Cortex of kidney (tissue), 1 donor: ENCODE measurements at places on chromosomes 3 and 15.

- DNase-seq: no peak
Observed at GRCh38 chr15:40471808-40472150, 995 bp downstream of the CHST14 start.

- no peak for DNase-seq
Observed at GRCh38 chr3:88005066-88005465, 53.7 kb downstream of the CGGBP1 start.

DNA sequence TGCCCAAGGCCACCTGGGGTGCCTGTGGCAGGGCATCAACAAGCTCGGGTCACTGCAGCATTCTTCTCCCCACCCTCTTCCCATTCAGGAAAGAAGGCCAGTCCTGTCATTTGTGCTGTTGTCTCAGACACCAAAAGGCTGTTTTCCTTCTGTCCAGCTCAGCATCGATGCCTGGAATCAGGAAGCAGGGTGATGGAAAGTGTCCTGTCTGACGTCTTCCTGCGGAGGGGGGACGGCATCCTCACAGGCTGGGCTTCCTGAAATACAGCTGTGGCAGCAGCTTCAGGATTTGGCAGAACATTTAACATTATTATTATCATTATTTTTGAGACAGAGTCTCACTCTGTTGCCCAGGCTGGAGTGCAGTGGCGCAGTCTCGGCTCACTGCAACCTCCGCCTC is 33.0 kb upstream of the ANKDD1A start:
- DNase-seq: no peak

DNA sequence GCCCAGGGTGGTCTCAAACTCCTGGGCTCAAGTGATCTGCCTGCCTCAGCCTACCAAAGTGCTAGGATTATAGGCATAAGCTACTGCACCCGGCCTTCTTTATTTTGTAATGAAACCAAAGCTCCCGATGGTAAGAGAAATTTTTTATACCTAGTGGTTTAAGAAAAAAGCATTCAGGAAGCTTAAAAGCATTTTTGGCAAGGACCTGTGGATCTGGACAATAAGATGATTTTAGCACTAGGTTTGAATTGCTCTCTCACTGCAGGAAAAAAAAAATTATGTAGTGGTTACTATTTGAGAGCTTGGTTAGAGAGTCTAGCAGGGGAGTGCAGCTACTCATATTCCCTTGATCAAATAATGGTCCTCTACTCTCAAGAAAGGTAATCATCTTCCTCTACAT is 64.9 kb upstream of the PIK3R4 start:
- DNase-seq: no peak

GRCh38 chr15:88029696-88030095 is 226.8 kb downstream of the NTRK3 start:
- no peak for DNase-seq
